ENCODE measurements at places on chromosomes 5 and 9. TPM values are rescaled to one million over a fixed set of nuclear protein-coding genes. Genes with fewer than 3 reads are reported as not detected.

GRCh38 chr9:12863618-12864017 lies 88.8 kb downstream of the LURAP1L start:
- no peak for DNase-seq

DNA sequence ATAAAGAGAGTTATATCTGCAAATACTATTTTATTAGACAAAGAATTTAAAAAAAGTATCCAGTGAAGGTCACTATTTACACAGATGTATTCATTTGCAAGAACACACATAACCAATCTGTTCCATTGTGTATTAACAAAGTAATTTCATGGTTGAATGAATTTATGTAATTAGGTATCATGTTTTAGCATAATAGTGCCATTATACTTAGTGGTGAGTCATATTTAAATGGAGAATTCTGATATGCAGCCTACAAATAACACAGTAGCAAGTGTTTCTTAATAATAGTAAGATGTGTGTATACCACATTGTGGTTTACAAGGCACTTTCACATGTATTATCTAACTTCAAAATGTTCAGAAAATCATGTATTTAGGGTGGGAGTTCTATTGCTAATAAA lies 1028.5 kb upstream of the ACO1 start:
- DNase-seq = no peak

DNA sequence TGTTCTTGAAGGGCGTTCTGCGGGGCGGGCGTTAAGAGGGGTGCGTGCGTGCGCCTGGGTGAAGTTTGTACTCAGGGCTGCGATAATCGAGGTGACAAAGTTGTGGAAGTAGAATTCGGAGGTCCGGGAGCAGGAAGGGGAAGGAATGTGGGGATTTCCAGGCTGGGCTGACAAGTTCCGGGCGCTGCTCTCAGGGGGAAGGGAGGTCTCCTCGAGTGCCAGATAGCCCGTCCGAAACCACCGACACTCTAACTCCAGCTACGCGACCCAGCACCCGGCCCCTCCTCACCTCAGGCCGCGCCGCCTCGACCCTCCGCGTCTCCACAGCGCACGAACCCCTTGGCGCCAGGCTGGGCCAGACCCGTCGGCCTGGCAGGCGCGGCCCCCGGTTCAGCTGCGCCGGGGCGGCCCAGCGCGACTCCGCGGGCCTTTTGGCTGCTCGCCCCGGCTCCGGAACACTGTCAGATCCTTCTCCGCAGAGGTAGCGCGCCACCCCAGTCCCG lies at the start of gene IL6ST:
Gene IL6ST, minus strand, starts transcription at position 469 of the 503 bp plus-strand sequence. CDS start 18,685 bp downstream, outside the sequence.
- peak; percentile 60 for DNase-seq

DNA sequence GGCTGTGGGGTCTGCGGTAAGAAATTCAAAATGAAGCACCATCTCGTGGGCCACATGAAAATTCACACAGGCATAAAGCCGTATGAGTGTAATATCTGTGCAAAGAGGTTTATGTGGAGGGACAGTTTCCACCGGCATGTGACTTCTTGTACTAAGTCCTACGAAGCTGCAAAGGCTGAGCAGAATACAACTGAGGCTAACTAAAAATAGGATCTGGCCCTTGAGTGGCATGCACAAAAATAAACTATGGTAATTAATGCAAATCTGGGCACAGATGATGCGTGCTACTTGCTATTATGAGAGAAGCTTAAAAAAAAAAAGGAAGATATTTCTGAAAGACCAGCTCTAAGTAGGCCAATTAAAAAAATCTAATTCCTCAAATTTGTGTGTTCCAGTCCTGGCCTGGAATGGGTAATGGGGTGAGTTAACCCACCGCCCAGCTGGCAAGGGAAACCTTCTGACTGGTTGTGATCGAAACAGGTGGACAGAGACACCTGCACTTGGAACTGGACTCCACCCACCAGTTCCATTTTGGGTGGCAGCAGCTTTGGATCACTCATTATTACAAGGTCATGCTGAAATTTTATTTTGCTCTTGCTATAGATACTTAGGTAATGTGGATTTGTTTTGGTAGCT lies 26.6 kb upstream of the ZBTB34 start:
- no peak for DNase-seq

DNA sequence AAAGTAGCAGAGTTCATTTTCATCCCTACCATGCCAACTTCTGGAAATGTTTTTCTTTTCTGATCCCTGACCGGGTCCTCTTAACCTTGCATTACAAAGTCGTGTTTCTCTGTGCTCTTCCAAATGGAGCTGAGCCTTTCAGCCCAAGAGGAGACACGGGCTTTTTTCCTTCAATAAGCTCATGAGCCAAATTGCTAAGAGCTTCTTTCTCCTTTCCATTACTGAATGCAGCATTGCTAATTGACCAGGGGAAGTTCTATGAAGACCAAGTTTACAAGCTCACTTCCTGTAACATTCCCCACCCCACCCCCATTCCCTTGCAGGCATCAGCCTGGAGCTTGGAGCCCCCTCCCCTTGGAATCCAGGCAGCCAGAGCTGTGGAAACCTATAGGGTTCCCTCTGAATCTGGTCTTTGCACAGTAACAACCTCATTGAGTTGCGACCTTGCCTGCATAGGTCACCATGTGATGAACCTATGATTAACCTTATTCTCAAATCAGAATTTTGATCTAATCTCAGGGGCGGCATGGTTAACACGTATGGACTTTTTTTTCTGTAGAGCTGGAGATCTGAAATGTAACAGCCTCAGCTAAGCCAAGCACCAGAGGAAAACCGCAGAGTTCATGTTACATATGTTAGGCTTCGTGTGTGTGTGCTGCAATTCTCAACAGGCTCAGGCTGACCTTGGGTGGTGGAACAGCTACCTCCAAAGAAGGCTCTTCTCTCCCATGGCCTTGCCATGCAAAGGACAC lies 395.7 kb upstream of the ZNF462 start:
- DNase-seq = no peak

The PDCD1LG2 gene
- 32.0 TPM for total RNA-seq
